ENCODE measurements at places on chromosomes 3 and 15.

- DNase-seq = no peak
These were observed 23.5 kb downstream of the ANP32A start for GRCh38 chr15:68797191-68797590.

DNA sequence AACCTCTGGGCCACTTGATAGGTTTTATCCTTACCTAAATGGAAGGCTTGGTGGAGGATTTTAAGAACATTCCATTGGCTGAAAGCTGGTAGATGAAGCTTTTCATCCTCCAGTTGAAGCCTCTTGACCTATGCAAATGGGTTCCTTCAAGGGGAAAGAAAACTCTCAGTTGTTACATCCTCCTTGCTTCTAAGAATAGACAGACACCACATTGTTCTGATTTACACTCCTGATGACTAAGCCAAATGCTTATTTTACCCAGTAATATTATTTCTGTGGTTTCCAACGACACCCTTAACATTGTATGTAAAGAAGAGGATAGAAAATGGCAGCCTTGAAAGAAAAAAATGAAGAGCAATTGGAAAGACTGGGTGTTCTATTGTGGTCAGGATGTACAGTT is 480.5 kb downstream of the OTOL1 start:
- DNase-seq = no peak

DNA sequence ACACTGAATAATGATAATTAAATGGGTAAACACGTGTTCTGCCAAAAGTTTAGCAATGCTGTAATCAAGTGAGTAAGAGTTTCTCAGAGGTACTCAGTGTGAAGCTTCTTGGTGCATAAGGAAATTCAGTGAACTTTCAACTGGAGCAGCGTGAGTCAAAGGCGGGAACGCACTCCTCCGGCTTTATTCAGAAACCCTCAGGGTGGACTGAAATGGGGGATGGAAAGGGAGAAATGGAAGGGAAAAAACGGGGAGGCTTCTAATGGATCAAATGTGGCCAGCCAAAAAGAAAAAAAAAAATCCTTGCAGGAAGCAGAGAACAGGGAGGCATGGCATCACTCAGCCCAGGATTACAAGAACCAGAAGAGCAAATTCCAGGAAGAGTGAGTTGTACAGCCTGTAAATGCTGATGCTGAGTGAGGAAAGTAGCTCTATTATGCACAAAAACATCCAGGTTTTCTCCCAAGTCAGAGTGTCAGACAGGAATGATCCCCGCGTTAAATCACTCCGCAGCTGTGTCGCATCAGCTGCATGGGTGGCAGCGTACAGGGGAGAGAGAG is 85.3 kb downstream of the ASB7 start:
- DNase-seq = no peak

DNA sequence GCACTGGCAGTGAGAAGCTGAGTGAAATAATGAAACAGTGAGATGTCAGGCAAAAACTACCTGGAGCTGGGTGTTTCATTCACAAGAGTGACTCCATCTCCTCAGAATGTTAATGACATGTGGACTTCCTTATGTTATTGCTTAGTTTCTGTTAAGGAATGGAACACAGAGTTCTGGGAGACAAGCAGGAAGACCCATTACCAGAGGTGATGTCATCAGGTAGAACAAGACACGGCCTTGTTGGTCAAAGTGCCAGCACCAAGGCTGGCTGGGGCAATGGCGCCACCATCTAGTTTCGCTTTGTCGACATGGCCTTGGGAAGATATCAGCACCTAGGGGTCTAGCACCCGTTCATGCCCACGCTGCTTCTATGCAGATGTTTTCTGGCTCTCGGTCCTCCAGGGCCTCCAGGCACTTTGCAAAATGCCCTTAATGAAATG is 252.2 kb downstream of the FAM43A start:
- DNase-seq = no peak

GRCh38 chr3:155747946-155748290 is 3.0 kb upstream of the PLCH1 start:
- no peak for DNase-seq

DNA sequence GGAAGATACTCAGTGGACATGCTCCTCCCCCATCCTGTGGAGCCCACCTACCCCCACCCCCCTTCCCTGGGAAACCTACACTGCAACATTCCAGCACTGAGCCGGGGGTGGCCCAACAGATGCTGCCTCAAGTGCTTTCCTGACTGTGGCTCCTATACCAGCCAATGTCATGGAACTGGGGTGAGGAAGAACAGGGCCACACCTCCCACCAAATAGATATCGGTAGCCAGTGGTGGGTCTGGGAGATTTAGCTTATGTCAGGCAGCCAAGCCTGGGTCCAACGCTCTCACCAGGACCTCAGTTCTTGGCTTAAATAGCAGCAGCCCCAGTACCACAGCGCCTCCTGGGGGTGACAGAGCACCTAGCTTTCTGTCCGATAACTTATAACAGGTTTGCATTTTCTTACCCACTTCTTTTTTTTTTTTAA is 30.3 kb downstream of the CDC25A start:
- DNase-seq = peak; percentile 23

GRCh38 chr15:68939501-68939900 is 9.2 kb downstream of the SPESP1 start:
- DNase-seq = no peak

DNA sequence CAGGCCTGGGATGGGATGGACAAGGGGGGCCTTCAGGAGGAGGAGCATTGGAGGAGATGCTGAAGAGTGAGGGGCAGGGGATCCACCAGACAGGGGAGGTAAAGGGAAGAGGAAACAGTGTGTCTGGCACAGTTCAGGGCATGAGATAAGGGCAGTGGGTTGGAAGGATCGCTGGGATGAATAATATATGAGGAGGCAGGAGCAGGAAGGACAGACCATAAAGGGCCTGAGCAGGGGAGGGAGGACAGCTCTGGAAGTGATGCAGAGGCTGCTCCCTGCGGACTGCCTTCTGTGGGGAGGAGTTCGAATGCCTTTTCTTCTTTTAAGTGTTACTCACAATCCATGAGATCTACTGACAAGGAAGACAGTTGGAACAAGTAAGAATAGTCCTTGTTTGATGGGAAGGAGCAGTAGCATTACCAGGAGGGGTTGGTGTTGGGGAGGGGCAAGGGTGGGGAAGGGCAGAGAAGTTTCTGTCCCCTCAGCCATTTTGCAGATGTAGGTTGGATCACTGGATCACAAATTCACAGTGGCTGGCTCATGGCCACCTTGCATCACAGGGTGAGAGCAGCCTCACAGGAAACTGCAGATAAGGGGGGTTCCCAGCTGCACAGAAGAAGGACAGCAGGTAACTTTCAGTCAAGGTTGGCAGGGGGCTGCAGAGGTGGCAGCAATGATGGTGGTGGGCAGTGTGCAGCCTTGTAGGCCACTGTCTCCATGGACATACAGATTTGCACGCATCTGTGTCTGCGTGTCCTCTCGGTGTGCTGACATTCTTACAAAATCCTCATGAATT is 91.9 kb upstream of the SNRPN start:
- no peak for DNase-seq

GRCh38 chr15:78085928-78086327 is 6.4 kb upstream of the SH2D7 start:
- no peak for DNase-seq
